ENCODE measurements at places on chromosomes 16 and 17.

GRCh38 chr16:920717-921116 lies 50.1 kb downstream of the LMF1 start:
- no peak for DNase-seq

- no peak for DNase-seq
Observed at GRCh38 chr16:68155425-68155824, 70.3 kb downstream of the NFATC3 start.

GRCh38 chr16:50272687-50273381 lies 6.5 kb downstream of the ADCY7 start:
- no peak for DNase-seq

DNA sequence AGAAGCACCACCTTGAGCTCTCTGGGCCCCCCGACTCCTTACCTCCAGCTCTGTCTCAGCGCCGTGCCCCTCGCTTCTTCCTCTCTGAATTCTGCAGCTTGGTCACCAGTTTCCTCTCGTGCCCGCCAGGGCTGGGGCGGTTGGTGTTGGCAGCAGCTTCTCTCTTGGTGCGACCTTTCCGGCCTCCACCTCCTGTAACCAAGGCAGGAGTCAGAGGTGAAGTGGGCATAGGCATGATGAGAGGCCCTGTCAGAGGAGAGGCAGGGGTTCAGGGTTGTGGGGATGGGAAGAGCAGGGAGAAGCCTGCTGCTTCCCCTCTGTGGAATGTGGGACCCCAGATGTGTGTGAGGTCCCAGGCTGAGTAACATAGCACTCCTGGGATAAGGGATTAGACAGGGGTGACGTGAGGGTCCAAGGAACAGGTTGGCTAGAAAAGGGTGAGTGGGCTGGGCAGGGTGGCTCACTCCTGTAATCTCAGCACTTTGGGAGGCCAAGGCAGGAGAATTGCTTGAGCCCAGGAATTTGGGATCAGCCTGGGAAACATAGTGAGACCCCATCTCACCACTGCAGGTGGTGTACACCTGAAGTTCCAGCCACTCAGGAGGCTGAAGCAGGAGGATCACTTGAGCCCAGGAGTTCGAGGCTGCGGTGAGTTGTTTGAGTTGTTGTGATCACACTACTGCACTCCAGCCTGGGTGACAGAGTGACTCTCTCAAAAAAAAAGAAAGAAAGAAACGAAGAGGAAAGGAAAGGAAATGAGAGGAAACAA lies 626 bp downstream of the NUPR1 start:
- DNase-seq: no peak

All from stimulated activated CD8-positive, alpha-beta memory T cell treated with anti-CD3 and anti-CD28 coated beads, Interleukin-7, amount 100 ng/mL, for 1 hour (primary cell).